ENCODE measurements at places on chromosomes 5 and 9.

- no peak for DNase-seq
Observed at GRCh38 chr9:86046930-86047341, 52.4 kb downstream of the GOLM1 start.

GRCh38 chr5:158383486-158383885, 524.5 kb upstream of the CLINT1 start:
- DNase-seq, result no peak

DNA sequence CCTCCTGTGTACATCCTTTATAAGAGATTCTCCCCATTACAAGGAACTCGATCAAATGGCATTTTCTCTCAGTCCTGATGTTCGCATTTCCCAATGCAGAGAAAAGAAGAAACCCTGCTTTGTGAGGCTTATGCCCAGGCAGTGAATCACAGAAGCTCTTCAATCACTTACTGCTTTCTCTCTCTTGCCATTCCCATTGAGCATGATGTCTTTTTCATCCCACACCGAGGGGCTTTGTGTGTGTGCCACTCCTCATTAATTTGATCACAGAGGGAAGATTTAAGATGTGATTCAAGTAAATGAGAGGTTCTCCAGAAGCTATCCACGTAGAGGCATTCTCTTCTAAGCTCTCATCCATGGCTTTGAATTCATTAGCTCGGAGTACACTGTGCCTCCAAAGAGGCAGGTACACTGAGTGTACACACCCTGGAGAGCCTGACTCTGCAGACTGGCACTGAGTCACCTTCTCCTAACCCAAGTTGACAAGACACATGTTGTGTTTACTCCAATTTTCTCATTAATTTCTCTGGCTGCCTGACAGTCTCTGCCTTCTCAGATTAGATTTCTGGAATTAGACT, 45.4 kb downstream of the MFAP3 start:
- no peak for DNase-seq

DNA sequence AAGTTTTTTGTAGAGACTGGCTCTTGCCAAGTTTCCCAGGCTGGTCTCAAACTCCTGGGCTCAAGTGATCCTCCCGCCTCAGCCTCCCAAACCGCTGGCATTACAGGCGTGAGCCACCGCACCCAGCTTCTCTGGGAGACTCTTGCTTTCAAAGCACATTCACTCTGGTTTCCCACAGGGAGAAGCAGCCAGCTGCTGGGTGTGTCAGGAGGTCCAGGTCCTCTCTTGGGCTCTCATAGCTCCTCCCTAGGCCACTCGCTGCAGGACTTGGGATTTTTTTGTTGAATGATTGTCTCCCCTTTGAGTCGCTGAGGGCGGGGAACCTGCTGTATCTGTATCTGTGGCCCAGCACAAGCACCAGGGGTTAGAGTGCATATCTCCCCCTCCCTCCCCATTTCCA, 68.4 kb upstream of the RAPGEF1 start:
- DNase-seq, result no peak

GRCh38 chr5:14753292-14753691, 88.8 kb downstream of the OTULIN start:
- no peak for DNase-seq

GRCh38 chr5:62538017-62538942, 40.3 kb upstream of the LRRC70 start:
- DNase-seq, result peak; percentile 4

GRCh38 chr5:170819824-170820223, 36.3 kb downstream of the GABRP start:
- DNase-seq, result no peak

GRCh38 chr5:6496207-6496584, 47.5 kb downstream of the UBE2QL1 start:
- peak; percentile 4 for DNase-seq

- DNase-seq, result no peak
Observed at GRCh38 chr5:172733131-172733973, 37.6 kb downstream of the DUSP1 start.

- no peak for DNase-seq
Observed at GRCh38 chr9:99753436-99753835, 68.2 kb upstream of the NR4A3 start.

DNA sequence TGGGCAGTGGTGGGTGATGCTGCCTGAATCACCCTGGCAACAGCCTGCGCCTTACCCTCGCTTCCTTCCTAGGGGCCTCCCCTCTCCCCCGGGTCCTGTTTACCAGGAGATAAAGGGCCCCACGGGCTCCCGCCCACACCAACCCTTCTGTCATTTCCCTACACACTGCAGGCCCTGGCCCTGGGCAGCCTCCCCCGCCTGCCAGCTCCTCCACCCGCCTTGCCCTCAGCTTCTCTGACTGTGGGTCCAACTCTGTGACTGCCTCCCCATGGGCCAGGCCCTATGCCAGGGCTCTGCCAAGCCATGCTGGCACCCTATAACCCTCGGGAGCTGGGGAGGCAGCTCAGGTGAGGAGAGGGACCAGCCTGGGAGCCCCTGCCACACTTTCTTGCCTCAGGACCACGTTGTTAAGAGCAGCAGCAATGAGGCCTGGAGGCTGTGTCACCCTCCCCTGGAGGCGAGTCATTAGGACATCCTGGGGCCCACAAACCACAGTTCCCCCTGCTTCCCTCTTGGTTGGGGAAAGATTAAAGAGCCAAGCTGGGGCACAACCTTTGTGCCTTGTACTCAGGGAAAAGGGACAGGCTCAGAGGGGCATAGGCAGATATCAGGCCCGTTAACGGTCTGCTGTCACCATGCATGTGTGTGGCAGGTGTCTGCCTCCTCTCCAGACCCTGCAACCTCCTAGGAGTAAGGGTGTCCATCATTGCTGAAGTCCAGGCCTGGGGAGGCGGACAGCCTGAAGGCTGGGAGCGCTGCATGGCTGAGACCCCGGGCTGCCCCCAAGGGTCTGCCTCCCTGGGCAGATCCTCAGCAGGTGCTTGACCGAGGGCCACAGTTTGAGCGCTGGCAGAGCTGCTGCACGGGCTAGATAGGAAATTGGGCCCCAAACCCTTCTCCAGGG, 2.8 kb downstream of the MGAT4B start:
- no peak for DNase-seq

- no peak for DNase-seq
Observed at GRCh38 chr9:32455738-32456137, 70.3 kb downstream of the RIGI start.

DNA sequence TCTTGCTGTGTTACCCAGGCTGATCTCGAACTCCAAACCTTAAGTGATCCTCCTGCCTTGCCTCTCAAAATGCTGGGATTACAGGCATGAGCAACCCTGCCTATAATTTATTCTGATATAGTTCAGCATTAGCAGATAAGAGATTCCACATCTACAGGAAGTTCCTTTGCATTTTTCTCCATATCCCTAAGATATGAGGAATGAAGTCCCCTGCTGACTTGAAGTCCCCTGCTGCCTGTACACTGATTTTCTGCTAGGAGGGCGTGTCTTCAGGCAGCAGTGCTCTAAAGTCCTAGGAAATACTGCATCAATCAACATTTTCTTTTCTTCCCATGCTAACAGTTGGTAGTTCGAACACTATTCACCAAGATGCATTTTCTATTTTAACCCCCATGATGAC, 105.8 kb downstream of the ARHGAP26 start:
- no peak for DNase-seq

- no peak for DNase-seq
Observed at GRCh38 chr5:127396490-127397155, 106.0 kb downstream of the MEGF10 start.

GRCh38 chr5:43051684-43052083, 11.6 kb upstream of the ANXA2R start:
- DNase-seq, result no peak

DNA sequence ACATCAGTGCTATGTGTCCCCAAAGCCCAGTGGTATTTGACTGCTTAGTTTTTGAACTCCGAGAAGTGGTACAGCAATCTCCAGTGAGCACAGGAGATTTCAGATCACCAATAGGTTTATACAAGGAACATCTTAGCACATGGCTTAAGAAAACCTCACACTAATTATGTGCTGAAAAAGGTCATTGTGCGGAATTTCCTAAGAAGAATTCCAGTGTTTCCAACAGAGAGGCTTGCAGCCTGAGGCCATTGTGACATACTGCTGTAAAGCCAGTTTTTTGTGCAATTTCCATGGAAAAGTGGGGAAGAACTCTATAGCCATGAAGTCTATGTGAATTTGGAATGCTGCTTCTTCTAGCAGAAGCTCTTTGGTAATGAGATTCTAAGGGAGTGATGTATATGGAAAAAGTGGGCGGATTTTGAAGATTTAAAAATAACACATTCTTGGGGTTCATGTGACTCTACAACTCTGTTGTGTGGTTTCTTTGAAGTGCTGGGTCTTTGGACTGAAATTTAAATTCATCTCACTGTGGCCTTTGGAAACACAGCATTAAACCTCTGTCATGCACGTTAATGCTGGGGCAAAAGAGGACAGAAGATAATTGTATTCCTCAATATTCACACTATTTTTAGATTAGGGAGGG, 110.5 kb upstream of the CD180 start:
- no peak for DNase-seq

- no peak for DNase-seq
Observed at GRCh38 chr5:41256400-41256799, 43.1 kb upstream of the C6 start.

DNA sequence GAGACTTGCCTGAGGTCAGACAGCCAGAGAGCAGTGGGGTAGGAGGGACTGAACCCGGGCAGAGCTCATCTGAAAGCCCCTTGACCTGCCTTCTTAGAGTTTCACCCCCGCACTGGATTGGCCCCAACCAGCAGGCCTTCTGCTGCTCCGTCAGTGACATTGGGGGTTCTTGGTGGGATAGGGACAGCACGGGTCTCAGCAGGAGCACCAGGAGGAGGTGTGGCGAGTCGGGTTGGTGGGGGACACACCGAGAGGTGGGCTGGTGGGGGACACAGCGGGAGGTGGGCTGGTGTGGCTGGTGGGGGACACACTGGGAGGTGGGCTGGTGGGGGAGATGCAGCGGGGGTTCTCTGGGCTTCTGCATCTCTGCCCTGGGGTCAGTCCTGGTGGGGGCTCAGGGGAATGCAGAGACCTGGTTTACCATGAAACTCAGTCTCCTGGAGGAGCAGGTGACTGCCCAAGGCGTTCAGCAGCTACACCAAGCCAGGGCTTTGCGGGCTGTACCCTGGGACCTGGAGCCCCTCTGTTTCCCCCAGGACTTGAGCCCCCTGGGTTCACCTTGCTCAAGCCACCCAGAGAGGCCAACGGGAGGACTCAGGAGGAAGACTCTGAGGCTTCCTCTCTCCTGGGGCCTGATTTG, 28.1 kb upstream of the RNU6ATAC start:
- no peak for DNase-seq

DNA sequence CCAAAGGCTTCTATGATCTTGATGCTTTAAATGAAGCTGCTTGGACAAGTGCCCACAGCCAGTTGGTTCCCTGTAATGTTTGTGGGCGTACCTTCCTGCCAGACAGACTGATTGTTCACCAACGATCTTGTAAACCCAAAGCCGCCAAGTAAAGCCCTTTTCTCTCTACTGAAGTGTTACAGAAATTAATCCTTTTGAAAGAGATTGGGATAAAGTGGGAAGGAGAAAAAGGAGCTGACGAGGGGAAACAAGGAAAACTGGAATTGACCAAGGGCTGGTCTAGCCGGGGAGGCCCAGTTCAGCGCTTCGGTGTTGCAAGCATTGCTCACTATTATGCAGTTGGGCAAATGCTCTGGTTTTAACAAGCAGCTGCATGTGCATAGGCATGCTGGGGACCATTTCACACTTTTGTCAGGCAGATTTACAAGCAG, 53.2 kb downstream of the ZNF474 start:
- DNase-seq, result no peak

DNA sequence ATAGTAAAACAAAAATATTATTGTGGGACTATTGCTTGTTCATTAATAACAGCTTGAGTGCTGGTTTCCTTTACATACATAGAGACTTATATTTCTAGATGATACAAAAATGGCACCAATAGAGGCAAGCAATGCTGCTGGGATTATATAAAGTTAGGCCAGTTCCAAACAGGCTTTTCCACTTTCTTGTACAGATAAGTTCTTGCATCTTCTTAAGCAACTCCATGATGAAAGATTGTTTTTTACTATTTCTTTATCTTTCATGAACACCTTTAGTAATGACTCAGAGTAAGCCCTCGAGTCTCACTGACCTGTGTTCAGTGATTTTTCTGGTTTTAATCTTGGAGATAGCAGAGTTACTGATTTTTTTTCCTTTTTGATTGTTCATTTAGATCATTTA, 324.4 kb downstream of the PRR16 start:
- DNase-seq, result no peak

DNA sequence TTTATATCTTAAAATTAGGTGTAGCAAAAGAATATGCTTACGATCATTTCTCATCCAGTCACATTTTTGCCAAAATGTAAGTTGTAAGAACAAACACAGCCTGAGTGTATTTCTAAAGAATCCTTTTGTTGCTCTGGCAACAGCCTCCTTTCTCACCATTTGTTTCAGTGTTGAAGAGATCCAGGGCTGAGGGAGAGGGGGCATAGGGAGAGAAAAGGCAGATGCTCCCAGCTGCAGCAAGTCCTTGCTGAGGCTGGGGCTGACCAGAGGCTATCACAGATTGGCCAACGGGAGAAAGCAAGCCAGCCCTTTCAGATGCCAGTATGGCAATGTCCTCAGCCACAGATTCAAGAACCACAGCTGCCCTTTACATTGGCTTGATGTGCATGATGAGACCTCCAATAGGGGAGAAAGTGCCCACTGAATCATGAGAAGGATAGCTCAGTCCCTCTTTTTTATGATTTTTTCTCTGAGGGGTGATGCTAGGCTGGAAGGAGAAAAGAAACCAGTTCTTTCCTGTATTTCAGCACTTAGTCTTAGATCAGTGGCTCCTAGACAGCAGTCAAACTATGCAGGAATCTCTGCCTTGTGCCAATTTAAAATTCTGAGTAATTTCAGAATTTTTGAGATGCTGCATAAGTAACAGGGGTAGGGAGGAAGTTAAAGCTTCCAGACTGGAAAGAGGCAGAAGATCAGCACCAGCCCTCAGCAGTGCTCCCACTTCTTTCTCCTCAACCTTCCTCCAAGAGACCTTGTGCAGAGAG, 142.1 kb downstream of the LHFPL2 start:
- no peak for DNase-seq

- no peak for DNase-seq
Observed at GRCh38 chr9:20611691-20612287, 10.5 kb downstream of the MLLT3 start.

DNA sequence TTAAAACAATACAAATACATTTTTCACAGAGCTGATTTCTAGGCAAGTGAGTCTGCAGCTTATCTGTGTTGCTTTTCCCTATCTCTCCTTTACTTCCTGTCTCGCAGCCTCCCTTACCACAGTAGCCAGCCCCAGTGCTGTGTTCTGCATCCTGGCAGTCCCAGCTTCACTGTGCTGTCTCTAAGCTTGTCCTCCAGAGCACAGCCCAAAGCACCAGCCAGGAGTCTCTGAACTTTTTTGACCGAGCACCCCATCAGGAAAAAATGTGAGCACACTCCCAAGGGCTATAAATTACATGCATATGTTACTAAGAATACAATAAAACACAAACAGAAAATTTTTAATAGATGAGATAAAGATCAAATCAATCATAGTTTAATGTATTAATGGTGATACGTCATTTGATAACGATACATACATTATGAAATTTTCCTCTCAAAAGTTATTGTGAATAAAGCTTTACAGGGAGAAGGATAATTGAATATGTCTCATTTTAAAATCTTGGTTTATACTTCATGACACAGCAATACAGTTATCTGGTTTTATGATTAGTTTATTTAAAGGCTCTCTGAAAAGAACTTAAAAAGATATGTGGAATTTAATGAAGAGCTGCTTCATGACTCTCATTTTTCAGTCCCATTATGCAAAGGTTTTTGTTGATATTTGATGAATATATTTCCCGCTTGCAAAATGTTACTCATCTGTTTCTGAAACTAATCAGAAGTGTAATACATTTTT, 7.3 kb upstream of the RHOBTB3 start:
- no peak for DNase-seq
